ENCODE measurements at places on chromosomes 11 and 22.
A peak's percentile ranks its signal among the peaks of the same experiment; 100 is the strongest.

DNA sequence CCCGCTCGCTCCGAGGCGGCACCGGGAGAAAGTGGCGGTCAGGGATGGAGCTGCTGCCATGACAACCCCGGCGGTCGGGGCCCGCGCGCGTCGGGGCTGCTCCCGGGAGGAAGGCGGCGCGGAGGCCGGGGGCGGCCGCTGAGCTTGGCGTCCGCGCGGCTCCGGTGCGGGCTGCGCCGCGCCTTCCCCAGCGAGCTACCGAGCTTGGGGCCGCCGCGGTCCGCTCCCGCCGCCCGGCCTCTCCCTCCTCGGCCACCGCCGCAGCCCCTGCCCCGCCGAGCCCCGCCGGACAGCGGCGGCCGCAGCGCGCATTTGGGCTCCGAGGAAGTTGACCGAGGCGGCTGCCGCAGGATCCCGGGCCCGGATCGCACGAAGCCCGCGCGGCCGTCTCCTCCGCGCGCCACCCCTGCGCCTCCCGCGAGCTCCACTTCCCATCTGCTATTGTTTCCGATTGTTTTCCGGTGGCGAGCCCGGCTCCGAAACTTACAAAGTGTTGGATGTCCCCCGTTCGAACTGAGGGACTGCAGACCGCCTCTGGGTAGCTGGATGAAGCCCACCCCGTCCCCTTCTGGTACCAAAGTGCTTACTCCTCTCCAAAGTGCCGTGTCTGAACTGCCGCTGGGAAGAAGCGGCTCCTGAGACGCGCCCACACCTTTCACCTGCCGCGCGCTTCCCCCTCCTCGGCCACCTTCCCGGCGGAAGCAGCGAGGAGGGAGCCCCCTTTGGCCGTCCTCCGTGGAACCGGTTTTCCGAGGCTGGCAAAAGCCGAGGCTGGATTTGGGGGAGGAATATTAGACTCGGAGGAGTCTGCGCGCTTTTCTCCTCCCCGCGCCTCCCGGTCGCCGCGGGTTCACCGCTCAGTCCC, 540.3 kb downstream of the NTM start:
- no peak for DNase-seq

DNA sequence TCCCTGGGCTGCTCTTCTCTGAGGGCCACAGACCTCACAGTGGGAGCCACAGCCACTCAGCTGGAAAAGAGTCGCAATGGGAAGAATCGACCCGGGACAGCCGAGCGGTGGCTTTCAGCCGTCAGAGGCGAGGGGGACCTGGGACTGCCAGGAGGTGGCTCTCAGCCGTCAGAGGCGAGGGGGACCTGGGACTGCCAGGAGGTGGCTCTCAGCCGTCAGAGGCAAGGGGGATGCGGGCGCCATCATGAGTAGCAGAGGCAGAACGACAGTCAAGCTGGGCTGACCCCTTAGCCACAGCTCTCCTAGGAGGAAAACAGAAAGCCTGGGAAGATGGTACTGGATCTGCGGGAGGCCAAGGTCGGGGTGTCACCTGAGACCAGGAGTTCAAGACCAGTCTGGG, 14.9 kb upstream of the MUC2 start:
- no peak for DNase-seq

DNA sequence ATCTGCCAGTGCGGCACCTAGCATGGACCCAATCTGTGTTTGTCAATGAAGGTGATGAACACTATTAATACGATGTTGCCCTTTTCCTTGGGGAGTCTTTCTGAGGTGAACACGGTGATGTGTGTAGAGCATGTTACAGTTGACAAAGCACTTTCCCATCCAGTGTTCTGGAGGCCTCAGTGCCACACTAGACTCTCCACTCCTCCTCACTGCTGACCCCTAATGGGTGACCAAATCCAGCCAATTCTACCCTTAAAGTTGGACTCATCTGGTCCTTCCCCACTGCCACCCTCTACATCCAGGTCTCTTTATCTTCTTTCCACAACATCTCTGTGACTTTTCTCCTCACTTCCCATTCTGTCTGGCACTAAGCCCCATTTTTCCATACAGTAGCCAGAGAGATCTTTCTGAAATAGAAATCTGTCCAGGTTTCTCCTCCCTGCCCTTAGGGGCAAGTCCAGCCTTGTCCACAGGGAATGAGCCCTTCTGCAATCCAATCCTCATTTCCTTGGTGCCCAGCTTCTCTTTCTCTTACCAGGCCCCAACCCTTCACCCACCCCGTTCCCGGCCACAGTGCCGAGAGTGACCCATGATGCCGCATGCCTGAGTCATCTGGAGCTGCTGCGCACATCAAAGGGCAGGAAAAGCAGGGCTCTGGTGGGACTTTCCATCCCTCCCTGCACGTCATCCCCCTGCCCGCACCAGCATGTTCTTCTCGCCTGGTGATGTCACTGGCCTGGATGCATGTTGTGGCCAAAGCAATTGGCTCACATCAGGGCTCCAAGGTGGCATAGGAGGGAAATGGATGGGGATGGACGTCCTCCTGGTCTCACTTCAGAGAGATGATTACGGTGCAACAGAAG, 64.2 kb downstream of the RASSF10 start:
- no peak for DNase-seq

DNA sequence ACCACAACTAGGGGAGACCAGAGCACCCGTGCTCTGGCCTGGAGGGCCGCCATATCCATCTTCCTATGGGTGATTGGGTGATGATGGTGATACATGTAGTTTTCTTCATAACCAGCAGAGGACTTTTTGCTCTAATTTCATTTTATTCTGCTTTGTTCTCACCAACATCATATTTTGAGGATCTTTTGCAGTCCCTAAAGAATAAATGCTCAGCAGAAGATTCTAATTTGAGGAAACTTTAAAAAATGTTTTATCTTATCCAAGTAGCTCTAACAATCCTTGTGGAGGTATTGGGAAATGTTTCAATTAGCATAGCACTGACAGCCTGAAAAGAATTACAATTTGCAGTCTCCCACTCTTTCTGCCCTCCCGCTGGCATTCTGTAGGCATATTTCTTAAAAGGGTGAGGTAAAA, 544.0 kb downstream of the NTM start:
- DNase-seq: no peak

DNA sequence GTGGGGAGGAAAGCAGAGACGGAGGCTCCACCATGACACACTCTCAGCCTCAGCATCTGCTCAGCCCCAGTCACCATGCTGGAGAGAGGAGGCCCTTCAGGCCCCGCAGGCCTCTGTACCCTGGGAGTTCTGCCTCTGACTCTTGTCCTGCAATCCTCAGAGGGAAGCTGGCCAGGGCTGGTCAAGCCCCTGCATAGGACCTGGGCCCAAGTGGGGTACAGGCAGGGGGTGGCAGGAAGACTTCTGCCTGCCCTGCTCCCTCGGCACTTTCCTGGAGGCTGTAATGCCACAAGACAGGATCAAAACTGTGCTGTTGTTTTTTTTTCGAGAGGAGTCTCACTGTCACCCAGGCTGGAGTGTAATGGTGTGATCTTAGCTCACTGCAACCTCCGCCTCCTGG, 33.7 kb downstream of the LRRC74B start:
- no peak for DNase-seq

DNA sequence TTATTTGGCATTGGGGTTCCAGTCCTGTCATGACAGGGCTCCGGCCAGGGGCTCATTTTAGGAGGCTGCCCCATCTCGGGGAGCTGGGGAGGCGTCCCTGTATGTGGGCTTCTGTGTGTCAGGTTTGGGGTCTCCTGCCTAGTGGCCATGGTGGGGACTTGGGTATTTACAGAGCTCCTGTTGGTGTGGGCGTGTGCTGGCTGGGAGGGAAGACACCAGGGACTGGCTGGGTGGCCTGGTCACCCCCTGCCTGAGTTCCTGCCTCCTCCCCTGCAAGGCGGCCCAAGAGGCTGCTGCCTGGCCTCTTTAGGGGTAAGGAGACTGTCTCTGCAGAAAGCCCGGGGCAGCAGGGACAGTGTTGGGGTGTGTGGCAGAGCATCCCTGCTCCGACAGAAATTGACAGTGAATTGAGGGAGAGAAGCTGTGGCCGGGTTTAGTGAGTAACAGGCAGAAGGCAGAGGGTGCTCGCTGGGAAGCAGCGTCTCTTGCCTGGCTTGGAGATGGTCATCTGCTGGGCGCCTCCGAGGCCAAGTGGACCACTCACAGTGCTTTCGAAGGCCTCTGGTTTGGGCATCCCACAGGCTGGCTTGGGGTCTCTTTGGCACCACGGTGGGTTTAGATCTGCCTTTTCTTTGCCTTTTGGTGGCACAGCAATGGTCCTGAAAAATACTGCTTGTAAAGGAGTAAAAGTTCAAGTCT, 40.3 kb upstream of the GRAMD4 start:
- no peak for DNase-seq

- no peak for DNase-seq
Observed at GRCh38 chr22:29065468-29066190, 4.0 kb upstream of the C22orf31 start.

DNA sequence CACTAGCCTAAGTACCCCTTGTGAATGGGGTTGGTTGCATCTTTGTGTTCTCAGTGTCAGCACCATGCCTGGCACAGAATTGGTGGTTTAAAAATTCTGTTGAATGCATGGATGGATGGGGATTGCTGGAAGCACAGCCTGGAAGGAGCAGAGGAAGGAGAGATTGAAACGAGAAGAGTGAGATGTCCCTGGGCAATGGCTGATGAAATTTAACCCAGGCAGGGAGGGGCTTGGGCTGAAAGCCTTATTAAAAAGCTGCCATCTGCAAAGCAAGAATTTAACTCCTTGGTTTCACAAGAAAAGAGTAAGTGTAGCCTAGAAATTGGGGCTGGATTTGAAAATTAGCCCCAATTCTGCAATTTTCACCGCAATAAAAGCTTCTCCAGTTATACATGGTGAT, 126.7 kb downstream of the TEAD1 start:
- no peak for DNase-seq

DNA sequence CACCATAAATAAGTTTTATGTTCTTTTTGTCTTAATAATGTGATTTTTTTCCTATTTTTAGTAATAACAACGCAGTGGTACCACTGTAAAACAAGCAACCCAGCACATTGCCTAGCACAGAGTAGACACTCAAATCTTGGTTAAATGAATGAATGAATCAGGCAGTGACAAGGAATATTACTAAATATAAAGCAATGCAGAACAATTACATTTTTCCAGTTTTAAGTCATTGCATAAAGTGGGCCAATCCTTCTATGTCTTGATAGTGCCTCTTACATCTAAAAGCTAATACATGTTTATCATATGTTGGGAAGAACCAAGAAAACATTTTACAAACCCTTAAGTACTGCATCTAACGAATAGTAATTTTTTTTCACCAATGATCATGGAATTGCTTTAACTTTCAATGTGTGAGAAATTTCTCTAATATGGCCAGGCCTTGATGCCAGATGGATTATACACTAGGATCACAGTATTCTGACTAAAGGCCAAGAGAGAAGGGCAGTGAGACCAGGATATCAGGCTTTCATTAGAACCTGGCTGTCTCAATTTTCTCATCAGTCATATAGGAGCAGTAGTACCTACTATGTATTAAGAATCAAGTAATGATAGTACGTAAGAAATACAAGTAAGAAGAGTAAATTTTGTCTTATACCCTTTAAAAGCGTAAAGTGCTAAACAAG, 88.5 kb downstream of the TRIM44 start:
- no peak for DNase-seq

DNA sequence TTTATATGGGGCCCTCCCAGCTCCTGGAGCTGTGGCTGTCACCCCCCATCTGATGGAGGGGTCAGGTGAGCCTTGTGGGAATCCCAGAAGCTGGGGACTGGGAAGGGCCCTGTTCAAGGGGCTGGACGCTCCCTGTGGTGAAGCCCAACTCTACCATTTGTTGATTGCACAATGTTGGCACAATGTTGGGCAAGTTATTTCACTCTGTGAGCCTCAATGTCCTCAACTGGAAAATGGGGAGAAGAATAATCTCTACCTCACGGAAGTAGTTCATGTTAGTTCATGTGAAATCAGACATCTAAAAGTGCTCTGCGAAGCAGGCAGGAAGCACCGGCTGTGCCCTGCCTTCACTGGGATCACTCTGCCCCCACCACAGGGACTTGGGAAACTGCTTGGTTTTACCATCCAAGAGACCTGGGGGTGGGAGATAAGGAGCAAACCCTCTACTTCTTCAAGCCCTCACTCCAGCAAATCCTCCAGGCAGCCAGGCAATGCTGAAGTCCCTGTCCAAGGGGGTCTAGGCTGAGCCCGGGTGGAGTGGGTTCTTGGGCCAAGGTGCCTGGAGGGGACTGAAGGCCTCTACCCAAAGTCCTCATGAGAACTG, 715 bp upstream of the PRR5 start:
- no peak for DNase-seq

DNA sequence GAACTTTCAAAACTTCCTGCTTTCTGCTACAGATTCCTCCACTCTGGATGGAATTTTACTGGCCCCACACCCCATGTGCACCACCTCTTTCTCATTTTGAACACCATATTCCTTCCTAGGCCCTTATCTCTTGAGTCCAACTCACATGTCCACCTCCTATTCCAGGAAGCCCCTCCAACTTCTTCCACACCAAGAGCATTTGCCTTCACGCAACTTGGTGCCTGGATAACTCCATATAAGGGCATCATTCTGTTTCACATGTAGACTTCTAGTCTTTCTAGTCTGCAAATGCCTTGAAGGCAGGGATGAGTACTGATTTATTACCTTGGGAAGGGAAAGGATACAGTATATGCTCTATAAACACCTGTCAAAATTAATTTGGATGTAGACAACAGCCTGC, 17.5 kb downstream of the GAB2 start:
- no peak for DNase-seq

GRCh38 chr11:10492084-10492483, 37.0 kb downstream of the AMPD3 start:
- no peak for DNase-seq

DNA sequence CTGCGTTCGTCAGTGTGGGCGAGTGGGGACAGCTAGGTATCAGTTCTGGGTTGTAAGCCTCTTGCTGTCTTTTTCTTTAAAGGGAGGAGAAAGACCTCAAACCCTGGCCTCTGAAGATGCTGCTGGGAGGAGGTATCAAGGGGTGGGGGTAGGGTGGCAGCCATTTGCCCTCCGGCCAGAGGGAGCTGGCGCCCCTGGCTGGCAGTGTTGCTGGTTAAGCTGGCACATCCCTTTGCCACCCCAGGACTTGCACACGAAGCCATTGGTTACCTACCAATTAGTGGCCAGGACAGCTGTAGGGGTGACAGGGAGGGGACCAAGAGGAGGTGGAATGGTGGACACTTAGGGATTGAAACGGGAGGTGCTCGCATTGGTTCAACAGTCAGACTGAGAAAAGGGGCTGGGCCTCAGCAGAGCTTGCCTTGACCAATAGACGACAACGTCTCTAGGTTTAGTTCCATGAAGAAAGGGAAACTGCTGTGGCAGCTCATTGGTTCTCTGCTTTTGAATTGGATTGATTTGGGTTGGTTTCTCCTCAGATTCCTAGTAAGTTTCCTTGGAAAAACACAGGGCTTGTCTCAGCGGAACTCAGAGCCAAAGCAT, 77.9 kb downstream of the ST3GAL4 start:
- DNase-seq: no peak

- DNase-seq: no peak
Observed at GRCh38 chr22:45548991-45549761, 46.5 kb downstream of the FBLN1 start.

DNA sequence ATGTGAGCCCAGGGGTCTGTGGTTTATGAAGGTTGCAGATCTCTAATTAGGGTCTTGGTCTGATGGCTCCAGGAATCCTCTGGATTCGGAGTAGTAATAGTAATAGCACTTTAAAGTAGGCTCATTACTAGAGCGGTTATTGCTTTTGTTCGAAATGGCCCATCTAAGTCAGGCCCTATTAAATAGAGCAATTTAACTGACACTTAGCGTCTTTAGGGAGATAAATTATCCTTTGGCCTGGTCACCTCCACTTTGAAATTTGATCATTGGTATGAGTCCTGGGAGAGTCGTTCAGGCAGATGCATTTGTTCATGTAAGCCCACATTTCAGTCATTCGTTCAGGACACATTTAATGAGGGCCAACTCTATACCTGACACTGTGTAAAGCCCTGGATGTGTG, 54.8 kb downstream of the LDLRAD3 start:
- DNase-seq: no peak

GRCh38 chr11:10441652-10442503, 13.2 kb upstream of the AMPD3 start:
- DNase-seq: peak; percentile 39

All from activated T-cell treated with anti-CD3 and anti-CD28 coated beads, Interleukin-2, amount 50 U/mL, for 72 hours (primary cell).